CD4-positive, alpha-beta T cell treated with Interleukin-4 for 1 hour (primary cell): ENCODE measurements at places on chromosomes 12 and 14.

GRCh38 chr12:128163086-128163485 lies 103.9 kb upstream of the TMEM132C start:
- no peak for DNase-seq

GRCh38 chr14:36478782-36479181 lies 41.2 kb downstream of the NKX2-1 start:
- DNase-seq = no peak

DNA sequence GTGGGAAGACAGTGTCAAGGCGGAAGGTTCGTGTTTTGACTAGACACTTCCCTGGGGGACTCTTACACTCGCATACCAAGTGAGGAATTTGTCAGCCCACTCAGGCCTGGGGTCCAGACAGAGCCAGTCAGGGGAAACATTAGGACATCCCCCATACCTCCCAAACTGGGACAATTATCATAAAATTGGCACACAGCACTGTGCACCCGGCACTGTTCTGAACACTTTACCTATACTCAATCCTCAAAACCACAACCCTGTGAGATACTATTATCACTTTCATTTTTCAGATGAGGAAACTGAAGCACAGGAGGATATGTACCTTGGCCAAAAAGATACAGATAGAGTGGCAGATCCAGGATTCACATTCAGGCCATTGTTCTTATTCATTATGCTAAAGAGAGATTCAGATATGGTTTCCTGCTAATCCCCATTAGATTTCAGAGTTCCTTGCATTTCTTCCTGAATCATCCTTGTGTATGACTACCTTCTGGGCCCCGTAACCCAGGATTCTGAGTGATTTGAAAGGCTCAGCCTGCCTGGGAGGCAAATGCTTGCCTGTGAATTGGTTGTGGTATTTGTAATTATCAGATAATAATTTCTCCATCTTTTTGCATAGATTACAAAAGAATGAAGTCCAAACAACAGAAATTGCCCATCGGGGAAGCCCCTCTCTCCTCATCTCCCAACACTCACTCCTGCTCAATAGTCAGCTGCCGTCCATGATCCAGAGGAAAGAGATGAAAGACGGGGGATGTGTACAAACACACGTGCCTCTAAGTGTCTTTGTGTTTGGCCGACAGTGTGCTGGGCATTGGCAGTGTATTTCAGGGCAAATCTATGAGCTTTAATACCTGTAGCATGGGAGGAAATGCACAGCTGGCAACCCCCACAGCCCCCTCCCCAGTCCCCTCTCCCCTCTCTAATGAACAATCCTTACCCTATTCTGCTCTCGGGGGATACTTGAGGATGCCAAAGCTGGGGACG lies 4.6 kb downstream of the TAC3 start:
- no peak for DNase-seq

DNA sequence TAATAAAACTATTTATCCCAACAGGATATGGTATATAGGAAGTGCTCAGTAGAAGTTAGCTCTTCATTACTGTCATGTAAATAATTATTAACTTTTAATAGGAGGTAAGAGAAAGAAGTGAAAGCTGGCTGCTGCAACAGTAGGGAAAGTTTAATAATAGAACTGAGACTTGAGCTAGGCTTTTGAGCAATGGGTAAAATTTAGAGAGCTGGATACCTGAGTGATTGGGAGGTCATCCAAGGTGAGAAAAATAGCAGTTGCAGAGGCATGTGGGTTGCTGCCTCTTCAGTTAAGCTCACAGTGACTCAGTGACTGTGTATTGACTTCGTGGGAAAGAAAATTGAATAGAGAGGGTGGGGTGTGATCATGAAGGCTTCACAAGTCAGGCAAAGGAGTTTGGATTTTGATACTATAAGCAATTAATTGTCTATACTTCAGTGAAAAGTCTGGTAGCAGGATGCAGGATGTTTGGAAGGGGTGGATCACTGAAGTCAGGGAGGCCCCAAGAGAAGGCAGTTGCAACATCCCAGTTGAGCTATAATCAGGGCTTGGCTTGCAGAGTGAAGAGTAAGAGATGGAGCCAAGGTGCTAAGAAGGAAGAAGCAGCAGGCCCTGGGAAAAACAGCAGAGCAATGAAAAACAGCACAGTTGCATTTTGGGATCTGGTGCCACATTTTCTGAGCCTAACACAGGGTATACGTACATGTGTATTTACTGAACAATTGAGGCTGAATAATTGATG lies 172.0 kb upstream of the FRMD6 start:
- DNase-seq = no peak

GRCh38 chr14:85172889-85173477 lies 357.0 kb upstream of the FLRT2 start:
- no peak for DNase-seq

DNA sequence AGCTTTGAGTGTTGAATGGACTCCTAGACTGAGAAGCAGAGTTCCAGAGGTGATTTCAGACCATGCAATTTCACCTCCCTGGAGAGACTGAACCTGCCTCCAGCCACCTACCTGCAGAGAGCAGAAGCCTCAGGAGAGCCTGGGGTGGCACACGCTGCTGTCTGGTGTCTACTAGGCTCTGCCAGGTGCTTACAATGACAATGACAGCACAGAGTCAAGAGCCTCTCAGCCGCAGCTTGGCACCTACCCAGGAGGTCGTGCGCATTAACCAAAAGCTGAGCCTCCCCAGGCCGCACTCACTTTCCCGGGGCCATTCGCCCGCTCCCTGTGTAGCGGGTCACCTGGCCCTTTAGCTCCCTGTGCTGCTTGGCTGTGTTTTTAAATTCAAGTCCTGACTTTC lies 63.2 kb downstream of the TESC start:
- DNase-seq = no peak

DNA sequence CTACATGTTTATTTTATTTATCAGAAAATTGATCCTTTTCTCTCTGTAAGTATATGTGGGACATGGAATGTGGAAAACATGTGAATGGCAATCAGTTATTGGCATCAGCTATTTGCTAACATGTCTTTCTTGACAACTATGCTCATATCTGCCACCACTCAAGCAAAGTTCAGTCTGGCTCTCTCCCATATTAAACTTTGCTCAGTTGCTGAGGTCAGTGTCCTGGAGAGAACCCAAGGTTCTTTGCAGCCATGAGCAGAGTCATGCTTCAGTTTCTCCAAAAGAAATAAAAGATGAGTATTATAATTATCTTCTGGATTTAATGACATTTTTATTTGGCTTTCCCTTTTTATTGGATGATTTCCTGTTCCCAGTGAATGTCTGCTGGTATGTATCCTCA lies 42.6 kb downstream of the A2M start:
- no peak for DNase-seq

- DNase-seq = no peak
Observed at GRCh38 chr14:89217891-89218290, 199.1 kb downstream of the FOXN3 start.

GRCh38 chr12:26460361-26460760 lies 265.0 kb downstream of the SSPN start:
- DNase-seq = no peak

DNA sequence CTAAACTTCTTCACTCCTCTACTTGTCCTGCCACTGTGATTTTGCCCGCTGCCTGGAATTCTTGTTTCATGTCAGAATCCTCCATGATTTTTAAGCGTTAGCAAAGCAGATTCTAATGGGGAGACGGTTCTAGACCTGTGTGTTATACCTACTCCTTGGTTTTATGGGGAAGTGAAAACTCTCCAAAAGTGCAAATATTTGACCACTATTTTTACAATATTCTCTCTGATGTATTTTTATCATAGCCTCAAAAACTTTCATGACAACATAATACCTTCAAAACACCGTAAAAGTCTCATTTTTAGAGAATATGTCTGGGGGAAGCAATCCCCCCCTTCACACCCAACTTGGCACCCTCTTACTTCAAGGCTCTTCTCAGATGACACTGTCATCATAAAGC lies 12.9 kb upstream of the KRAS start:
- no peak for DNase-seq

GRCh38 chr14:95294834-95295599 lies 24.7 kb downstream of the CLMN start:
- no peak for DNase-seq

GRCh38 chr12:49889361-49890095 lies 14.2 kb downstream of the FAIM2 start:
- no peak for DNase-seq

GRCh38 chr12:97321621-97322020 lies 141.0 kb upstream of the RMST start:
- no peak for DNase-seq

- DNase-seq = no peak
Observed at GRCh38 chr14:72597252-72598233, 296.4 kb downstream of the DPF3 start.

DNA sequence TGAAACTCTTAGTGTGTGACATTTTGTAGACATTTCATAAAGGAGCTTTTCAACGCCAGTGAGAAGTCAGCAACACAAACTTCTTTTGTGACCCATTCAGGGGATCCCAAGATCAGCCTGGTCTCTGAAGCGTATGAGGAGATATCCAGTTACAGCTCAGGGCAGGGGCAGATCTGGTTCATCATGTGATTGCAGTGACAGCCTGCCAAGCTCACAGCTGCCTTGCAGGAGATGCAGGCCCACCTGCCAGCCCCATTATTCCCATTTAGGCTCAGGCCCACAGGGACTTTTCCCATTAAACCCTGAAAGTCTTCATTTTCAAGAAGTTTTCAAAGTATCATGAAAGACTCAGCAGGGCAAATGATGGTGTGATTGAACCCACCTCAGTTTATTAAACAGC lies 38.3 kb downstream of the SRGAP1 start:
- DNase-seq = no peak

DNA sequence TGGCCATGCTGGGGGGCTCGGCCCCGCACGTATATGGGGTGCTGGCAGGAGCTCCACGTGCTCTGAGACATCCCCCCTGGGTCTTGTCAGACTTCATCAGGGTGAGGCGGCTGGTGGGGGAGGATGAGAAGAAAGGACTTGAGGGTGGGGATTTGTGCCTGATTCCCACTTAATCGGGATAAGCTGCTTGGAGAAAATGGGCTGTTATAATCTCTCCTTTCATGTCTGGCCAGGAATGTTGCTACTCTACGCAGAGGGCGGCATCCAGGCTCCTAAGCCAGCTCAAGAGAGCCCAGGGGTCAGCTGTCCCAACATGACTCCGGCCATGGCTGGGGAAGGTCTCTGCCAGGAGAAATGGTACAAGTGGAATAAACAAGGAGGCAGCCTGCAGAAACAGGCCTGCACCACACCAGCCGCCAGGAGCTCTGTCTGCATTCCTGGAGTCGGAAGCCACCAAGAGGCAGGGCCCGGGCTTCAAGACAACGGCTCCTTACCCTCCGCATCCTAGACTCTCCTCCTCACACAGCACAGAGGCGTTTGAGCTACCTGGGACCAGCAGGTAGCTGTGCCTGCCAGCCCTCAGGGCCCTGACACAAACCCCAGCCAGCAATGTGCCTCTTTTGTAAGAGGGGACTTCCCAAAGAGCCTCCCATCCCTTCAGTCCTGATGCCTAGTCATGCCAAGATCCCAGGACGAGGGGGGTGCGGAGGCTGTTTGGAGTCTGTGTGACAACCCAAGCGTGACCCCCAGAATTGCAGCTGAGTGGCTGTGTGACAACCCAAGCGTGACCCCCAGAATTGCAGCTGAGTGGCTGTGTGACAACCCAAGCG lies 195.8 kb upstream of the DIO3 start:
- no peak for DNase-seq

DNA sequence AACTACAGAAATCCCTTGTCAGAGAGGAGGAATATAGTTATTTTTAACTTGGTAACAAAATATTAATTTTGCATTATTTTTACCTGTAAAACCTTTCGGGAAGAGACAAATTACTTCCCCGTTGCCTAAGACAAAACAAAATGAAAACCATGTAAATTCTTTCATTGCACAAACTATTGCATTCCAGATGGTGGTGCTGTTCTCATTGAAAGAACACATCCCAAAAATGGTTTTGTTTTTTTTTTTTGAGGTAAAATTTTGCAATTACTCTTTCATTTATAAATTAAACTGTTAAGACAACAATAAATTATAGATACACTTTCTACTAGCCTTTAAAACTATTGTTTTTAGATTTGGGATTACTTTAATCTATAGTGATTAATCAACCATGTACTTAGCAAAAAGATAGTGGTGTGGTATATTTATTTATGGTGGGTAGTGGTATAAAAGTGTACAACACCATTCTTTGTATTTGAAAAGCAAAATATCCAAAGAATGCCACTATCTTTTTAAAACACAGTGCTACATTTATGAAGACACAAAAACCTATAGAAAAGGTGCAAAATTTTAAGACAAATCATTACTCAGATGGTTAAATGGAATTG lies 115.5 kb downstream of the SLC38A1 start:
- no peak for DNase-seq

DNA sequence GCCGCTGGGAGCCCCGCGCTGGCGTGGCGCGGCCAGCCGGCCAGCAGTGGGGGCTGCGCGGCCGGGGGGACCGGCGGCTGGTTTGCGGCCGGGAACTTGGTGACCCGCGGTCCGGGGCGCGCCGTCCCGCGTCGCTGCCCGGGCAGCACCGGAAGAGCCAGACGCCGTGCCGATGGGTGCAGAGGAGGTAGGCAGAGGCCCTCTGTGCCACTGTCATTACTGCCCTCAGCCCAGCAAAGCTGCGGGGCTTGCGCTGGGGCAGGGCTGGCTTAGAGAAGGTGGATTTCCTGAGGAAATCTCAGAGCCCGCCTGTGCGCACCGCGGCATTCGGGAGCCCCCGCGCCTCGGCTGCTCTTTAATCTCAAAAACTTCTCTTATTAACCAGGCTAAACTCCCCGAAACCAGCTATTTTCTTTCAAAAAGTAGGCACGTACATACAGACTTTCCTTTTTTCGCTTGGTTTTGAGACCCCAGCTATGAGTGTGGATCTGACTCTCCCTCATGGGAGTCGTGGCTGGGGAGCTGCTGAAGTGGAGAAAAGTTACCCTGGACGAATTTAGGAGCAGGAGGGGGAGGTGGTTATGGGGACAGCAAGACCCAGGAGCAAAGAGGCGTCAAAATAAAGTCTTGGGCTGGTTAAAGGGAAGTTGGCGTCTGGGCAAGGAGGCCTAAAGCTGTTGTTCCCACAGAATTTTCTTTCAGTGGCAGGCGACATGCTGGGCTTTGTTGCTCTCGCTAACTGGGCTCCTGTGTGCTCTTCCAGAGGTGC lies 802 bp downstream of the SUSD6 start:
- peak; percentile 44 for DNase-seq

DNA sequence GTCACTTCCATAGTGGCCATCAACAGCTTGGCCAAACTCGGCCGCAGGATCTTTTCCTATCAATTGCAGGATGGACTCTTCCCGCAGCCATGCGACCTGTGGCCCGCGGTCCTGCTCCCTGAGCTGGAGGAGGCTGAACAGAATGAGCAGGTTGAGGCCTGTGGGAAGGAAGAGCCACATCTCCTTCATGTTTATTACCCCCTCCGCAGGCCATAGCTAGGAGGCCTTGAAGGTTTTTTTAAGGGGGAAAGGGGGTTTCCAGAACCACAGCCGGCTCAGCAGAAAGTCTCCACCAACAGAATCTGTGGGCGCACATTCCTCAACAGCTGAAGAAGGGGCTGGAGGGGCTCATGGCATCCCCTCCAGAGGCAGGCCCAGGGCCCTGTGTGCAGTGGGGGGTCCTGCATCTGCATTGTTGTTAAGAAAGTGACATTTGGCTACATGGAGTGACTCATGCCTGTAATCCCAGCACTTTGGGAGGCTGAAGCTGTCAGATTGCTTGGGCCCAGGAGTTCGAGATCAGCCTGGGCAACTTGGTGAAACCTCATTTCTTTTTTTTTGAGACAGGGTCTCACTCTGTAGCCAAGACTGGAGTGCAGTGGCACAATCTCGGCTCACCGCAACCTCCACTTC lies 25.2 kb upstream of the PPP1R13B start:
- DNase-seq = peak; percentile 31
